Esophagus squamous epithelium (tissue), 5 donors: ENCODE measurements at places on chromosomes 5 and 9.

GRCh38 chr5:116068028-116068632 is 16.7 kb upstream of the COMMD10 start:
- DNase-seq = no peak

DNA sequence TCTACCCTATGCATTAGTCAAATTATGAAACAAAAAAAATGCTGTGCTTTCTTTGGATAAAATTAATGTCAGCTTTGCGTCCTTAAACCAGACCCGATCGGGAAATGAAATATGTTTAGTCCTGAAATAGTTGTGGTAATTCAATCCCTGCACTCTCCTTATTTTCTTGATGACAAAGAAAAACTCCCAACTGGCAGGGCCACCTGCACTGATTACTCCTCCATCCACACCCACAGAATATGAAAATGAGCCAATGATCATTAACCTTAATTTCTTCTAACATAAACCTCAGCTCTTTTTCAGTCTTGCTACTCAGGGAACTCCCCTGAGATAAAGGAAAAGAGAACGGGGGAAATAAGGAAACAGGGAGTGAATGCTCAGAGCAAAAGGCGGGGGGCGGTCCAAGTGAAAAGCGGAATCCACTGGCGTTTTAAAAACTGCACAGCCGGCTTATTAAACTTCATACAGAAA is 245.3 kb downstream of the BNC2 start:
- DNase-seq = no peak

- no peak for DNase-seq
Measured at GRCh38 chr9:88065619-88066018, 72.7 kb downstream of the SPATA31C2 start.

DNA sequence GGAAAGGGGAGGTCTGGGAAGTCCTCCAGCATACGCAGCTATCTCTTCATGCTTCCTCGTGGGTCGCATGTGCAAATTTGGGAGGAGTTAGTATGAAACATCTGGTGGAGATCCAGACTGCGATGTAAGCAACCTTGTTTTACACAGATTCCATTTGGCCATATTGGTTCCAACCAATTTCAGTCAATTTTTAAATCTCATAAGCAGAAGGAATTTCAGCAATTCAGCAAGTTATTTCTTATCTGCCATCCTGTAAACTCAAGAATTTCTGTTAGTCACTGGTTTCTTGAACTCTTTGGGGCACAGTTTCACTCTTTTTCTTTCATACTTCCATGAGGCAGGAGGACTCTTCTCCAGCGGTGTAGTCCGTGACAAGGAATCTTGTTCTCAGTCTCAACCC is 130.4 kb upstream of the CLINT1 start:
- no peak for DNase-seq

GRCh38 chr9:115141612-115142011 is 23.7 kb upstream of the TNC start:
- DNase-seq = no peak

GRCh38 chr5:92835712-92836111 is 745.3 kb downstream of the NR2F1-AS1 start:
- no peak for DNase-seq

DNA sequence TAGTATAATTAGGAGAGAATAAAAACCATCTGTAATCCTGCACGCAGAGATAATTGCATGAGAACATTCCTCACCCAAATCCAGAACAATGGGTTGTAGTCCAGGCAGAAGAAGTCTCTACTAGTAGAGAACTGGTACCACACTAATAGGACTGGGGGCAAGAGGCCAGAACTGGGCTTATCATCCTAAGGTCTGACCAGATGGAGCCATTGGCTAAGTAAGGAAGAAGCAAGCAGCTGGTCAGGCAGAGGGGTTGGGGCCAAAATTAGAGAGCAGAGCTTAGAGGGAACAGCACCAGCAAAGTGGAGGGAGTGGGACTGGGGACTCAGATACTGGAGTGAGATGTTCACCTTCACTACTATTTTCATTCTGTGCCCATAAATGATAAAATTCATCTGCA is 35.4 kb upstream of the MAP1B start:
- no peak for DNase-seq

- DNase-seq = no peak
Measured at GRCh38 chr9:24614070-24614469, 68.4 kb upstream of the IZUMO3 start.

DNA sequence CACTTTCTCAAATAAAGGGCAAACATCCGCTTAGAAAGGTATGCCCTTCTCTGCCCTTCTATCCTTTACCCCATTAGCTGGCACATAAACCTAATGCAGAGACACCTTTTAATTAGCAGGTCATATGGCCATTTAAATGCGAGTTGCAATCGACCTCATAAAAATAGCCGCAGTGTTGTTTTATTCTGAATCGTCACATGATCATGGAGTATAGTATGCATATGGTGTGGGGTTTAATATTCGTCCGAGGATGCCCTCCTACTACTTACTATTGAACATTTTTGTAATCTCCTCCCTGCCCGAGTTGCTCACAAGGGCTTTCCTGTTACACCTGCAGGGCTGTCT is 72.0 kb downstream of the PIK3R1 start:
- no peak for DNase-seq

GRCh38 chr9:133656211-133657119 is 20.3 kb downstream of the DBH start:
- no peak for DNase-seq

DNA sequence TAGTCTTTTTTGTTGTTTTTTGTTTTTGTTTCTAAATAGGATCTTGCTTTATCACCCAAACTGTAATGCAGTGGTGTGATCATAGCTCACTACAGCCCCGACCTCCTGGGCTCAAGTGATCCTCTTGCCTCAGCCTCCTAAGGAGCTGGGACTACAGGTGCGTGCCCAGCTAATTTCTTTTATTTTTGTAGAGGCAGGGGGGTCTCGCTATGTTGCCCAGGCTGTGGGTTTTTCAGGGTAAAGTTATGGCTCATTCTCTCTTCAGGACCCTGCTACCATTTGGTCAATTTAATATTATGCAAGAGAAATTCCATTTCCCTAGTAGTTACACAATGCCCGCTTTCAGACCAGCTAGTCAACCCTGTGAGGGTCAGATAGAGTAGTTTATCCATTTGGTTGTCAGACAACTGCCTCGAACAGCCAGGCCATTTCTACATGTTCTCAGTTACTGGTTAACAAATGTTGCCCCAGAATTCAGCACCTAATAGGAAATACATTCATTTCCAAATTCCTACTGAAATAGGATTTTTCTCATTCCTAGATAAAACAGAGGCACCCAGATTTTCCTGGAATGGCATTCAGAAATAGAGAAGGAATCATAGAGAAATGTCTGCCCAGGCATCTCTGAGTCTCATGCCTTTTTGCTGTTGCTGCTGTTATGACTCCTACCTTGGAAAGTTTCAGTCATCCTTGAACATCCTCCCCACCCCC is 6.4 kb upstream of the GLIS3 start:
- no peak for DNase-seq

DNA sequence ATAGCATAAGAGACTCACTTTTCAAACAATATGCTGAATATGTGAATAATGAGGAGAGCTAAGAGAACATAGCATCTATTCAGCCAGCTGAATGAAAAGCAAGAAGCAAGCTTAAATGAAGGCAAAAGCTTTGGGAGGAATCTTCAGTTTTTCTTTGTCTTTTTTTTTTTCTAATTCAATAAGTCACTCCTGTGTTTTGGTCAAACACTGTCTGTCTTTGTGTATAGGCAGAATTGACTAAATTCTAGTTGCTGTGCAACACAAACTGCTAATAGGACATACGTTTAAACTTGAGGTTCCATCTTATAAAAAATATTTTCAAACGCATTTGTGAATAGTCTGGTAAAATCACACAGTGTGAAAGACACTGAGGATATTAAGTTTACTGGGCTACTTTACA is 156.9 kb upstream of the KCNN2 start:
- no peak for DNase-seq

DNA sequence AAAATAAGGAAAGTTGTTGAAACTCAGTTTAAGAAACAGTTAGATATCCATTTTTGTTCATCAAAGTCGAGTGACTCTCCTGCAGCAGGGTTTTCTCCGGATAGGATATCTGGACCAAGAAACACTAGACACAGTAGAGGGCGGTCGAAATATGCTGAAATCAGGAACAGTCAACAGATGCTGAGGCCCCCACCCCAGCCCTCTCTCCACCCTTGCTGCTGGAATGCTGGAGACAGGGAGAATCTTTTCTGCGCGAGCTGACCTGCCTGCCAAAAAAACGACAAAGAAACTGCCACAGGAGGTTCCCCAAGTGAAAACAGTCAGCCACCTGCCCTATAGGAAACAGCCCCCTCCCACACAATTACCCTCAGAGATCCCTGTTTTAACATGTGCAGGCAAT is 4.3 kb upstream of the IL13 start:
- DNase-seq = no peak

DNA sequence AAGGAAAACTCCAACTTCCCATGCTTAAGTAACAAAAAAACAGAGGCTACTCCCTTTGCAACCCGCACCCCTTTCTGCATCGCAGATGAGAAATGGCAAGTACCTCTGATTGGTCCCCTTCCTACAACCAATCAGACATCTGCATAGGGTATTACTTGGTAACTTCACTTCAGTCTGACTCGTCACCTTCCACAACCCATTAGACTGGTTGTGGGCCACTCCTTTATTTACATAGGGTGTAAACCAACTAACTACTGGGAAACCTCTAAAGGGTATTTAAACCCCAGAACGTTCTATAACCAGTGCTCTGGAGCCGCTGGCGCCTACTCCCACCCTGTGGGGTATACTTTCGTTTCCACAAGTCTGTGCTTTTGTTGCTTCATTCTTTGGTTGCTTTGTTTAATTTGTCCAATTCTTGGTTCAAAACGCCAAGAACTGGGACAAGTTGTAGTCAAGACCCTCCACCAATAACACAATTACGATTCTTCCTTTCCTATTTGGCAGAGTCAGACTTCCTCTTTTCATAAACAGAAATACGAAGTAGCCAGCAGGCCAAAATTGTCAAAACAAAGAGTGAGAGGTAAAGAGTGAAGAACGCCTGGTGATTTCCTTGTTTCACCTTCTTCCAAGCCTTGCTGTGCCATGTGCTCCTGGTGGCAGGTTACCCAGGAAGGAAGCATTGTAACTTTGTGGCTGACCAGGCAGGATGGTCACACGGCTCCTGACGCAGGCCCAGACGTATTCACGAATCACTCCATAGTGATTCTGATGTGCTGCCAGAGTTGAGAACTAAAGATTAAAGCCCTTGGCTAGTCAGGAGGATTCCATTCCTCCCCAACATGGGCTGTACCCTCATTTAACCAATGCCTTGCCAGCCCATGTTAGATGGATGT is 477.4 kb downstream of the ARHGEF28 start:
- no peak for DNase-seq

DNA sequence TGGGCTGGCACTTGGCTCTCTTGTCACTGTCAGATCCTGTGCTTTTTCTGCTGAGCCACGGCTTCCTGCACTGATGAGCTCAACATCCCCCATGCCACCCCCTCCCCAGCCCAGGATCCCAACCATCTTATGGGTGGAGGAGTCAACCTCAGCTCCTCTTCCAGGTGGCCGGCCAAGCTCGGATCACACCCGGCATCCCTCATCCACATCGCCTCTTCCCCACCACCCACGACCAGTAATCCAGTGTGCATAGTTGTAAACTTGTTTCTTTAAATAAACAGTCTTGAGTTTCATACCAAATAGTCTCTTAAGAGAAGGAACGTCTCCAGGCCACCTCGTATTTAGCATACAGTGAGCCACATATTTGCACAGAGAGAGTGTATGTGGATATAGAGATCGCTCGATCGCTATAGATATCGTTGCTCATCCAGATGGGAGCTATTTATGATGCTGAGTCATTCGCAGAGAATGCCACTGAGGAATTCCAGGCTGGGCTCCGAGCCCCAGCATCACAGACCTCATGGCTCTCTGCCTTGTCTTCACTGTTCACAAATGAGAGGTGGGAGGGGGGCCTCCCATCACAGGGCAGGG is 61.8 kb upstream of the CPLX2 start:
- no peak for DNase-seq

DNA sequence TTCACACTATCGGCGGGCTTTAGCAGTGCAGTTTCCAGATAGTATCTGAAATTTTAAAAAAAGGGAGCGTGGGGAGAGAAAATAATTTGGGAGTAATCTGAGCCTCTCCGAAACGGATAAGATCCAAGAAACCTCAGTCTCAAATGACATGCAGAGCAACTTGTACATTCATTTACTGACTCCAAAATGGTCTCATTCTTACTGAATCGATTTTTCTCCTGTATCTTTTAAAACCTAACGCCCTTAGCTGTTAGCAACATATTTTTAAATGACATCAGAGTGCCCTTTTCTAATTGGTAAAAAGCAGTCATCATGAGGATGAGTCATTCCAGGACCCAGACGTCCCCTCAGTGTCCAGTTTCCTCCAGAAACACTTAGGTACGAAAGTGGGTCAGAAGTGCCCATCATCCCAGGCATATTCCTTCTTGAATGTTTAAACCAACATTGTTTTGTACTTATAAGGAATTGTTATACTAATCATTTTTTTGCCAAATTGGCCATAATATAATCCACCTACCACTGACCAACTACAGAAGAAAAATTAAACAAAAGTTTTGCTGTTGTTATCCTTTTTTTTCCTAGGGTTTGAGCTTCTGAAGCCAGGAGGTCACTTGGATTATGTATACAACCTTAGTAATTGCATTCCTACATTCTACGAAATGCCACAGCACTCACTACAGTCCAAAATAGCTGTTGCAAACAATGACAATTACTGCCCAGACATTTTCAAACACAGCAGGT is 354.4 kb downstream of the ADAMTS6 start:
- DNase-seq = no peak

GRCh38 chr9:41229408-41230401 is 40.6 kb upstream of the ZNG1F start:
- DNase-seq = no peak

- DNase-seq = no peak
Measured at GRCh38 chr9:35882996-35883395, 12.8 kb upstream of the OR13J1 start.

- DNase-seq = no peak
Measured at GRCh38 chr5:160919626-160920025, 67.6 kb upstream of the ATP10B start.

DNA sequence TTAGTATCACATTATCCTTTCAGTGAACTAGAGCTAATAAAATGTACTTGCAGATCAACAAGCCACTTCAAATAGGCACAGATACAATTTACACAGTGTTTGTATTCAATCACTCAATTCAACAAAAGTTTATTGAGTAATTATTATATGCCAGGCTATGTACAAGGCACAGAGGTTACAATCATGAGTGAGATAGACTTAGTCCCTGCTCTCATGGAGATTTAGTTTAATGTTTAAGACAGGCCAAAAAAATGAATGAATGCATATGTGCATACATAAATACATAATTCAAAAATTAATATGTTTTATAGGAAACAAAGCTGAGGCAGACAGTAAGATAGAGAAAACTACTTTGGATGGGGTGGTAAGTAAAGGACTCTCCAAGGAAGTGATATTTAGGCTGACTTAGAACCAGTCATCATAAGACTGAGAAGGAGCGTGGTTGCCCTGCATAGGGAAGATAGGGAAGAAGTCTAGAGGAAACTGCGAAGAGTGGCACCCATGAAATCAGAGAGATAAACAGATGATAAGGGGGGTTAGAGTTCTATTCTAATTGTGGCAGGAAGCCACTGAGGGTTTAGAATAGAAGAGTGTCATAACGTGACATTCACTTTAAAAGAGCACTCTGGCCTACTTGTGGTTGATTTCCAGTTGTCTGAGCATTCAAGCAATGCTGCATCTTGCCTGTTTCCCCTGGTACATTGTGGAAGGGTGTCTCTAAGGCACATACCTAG is 49.7 kb upstream of the GRAMD2B start:
- DNase-seq = no peak

GRCh38 chr9:91789941-91790340 is 160.1 kb downstream of the ROR2 start:
- no peak for DNase-seq
